Frontal cortex (tissue), 4 donors: ENCODE measurements at places on chromosomes 11 and 22.
A peak's percentile ranks its signal among the peaks of the same experiment; 100 is the strongest.

GRCh38 chr11:122074022-122074421, 42.0 kb downstream of the BLID start:
- no peak for DNase-seq

- DNase-seq, result no peak
These were observed 6.2 kb downstream of the CRYAB start for GRCh38 chr11:111905411-111905810.

- DNase-seq, result no peak
These were observed 243.5 kb downstream of the SBF2 start for GRCh38 chr11:10050561-10050960.

GRCh38 chr11:69135420-69136363, 20.0 kb upstream of the SMIM38 start:
- DNase-seq, result no peak

DNA sequence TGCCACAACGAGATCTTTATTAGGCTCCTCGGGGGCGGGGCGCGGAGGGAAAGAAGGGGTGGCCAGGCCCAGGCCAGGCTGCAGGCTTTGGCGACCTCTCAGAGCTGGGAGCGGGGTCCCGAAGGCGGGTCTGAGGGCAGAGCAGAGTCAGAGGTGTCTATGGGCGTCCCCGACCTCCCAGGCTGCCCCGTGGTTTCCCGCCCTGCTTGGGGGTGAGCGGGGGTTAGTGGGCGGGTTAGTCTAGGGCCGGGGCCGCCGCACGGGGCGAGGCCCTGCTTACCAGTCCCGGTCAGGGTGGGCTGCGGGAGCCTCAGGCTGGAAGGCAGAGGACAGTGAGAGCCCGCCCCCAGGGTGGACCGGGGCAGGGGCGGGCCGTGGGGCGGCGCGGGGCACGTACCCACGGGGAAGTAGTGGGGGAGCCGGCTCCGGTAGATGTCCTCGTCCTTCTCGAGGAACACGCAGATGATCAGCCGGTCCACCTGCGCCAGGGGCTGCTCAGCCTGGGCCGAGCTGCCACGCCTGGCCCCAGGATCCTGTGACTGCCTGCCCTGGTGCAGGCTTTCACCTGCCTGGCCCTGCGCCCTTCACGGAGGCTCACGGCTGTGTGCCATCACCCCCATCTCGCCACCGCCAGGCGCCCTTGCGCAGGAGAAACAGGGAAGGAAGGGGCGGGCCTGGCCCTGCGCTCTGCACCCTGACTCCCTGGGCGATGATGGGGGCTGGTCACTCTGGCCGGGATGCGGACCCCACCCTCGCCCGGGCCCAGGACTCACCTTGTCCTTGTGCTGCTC, 12.5 kb downstream of the OTUB1 start:
- no peak for DNase-seq

GRCh38 chr22:35392357-35392756, 7.6 kb upstream of the MCM5 start:
- DNase-seq, result no peak

DNA sequence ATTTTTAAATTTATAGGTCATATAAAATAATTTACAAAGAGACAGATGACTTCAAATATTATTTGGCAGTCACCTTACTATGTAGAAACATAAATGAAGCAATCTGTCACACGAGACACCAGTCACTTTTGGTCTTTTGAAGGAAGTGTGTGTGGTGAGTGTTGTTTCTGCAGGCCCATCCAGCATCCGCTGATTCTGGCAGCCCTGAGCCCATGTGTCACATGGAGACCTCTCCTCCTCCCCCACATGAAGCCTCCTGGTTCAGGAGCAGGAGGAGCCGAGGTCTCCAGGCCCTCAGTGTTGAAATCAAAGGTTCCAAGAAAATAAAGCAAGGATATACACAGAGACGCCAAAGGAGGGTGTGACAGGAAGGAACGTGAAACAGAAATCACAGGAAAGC, 60.1 kb downstream of the ARFGAP3 start:
- no peak for DNase-seq

DNA sequence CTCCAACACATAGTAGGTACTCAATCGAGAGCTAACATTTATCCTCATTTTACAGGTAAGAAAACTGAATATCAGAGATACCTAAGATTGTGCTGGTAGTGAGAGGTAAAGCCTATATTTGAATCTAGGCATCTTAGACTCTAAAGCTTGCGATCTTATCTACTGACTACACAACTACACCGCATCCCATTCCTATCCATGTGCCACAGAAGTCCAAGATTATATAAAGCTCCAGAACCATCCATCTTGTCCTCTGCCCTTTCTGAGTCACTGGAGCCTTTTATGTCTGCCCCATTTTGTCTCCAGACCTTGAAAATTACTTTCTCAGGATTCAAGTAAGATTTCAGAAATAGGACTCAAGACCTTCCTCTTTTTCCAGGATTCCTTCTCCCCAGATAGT, 84.4 kb downstream of the OR5AK2 start:
- no peak for DNase-seq

GRCh38 chr11:133636711-133637355, 104.5 kb upstream of the OPCML start:
- no peak for DNase-seq

- DNase-seq, result no peak
These were observed 66.1 kb downstream of the SCN3B start for GRCh38 chr11:123588117-123588863.

- no peak for DNase-seq
These were observed 11.3 kb downstream of the ABTB2 start for GRCh38 chr11:34346551-34346950.

GRCh38 chr22:46054091-46055073, 77.4 kb upstream of the WNT7B start:
- DNase-seq, result peak; percentile 84

DNA sequence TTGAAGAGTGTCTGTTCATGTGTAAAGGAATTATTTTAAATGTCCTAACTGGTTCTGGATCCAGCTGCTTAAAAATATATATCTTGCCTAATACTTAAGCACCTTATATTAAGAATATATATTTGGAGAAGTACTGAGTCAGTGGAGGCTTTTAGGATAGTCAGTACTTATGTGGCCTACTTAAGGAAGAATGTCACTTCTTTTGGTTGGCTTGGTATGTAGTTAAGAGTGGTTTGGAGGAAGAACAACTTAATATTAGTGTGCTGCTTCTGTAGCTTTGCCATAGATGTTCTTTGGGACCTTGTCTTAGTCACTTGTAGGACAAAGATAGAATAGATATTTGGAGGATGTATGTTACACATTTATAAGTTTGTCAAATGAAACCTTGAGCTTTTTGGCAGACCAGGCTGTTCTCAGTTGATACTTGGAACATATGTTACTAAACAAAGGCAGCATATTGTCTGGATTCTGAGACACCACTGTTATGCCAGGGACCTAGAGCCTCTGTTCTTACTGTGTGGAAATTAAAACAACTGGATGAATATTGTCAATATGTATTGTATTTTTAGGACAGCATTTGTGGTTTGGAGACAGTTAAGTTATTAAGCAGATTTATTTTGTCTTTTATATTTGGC, 4.9 kb downstream of the HIPK3 start:
- no peak for DNase-seq

DNA sequence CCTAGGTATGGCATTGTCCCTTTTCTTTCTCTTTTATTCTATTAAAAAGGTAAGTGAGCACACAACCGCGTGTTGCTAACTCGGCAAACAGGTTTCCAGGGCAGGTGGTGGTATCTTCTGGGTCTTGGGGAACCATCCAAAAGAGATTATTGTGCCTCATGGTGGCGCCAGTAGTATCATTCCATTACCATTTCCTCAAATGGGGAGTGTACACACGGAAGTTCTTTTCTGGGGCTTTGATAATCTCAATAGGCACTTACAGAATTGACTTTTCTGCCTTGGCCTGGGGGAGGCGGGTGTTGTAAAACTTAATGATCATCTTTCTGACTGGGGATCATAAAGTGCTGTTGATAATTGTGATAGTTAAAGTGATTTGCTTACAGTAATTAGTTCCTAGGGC, 234.1 kb downstream of the KIRREL3 start:
- DNase-seq, result no peak

GRCh38 chr11:126140926-126141280, 70.5 kb downstream of the RPUSD4 start:
- peak; percentile 47 for DNase-seq

- DNase-seq, result no peak
These were observed 83.0 kb upstream of the SHANK2 start for GRCh38 chr11:71335371-71335770.

DNA sequence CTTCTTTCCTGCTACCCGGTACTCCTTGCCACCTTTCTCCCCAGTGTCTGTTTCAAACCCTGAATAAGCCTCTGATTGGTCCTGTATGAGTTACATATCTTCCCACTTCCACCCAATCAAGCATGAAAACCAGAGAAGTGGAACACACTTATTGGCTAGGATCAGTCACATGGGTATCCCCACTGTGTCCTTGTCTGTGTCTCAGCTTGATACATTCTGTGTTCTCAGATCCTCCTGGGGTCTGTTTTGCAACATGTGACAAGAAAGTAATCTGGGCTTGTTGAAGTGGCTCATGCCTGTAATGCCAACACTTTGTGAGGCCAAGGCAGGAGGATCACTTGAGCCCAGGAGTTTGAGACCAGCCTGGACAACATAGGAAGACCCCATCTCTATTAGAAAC, 23.9 kb downstream of the MCHR1 start:
- DNase-seq, result no peak

GRCh38 chr11:27018902-27019529, 21.6 kb upstream of the BBOX1 start:
- no peak for DNase-seq

- DNase-seq, result no peak
These were observed 195.1 kb downstream of the OPCML start for GRCh38 chr11:133337193-133337592.

DNA sequence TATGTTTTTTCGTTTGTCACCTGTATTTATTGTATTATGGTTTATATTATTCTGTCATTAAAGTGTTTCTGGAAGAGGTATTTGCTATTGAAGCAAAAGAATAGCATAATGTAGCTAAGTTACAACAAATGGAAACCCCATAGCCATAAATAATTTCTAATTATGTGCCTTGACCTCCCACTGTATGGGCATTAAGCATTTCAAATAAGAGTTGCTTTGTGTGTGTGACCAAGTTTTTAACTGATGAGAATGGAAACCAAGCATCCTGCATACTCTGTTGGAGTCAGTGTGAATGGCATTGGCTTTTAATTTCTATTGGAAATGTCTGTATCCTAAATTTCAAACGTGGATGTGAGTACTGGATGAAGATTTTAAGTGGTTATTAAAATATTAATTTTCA, 61.9 kb upstream of the MYO18B start:
- no peak for DNase-seq

DNA sequence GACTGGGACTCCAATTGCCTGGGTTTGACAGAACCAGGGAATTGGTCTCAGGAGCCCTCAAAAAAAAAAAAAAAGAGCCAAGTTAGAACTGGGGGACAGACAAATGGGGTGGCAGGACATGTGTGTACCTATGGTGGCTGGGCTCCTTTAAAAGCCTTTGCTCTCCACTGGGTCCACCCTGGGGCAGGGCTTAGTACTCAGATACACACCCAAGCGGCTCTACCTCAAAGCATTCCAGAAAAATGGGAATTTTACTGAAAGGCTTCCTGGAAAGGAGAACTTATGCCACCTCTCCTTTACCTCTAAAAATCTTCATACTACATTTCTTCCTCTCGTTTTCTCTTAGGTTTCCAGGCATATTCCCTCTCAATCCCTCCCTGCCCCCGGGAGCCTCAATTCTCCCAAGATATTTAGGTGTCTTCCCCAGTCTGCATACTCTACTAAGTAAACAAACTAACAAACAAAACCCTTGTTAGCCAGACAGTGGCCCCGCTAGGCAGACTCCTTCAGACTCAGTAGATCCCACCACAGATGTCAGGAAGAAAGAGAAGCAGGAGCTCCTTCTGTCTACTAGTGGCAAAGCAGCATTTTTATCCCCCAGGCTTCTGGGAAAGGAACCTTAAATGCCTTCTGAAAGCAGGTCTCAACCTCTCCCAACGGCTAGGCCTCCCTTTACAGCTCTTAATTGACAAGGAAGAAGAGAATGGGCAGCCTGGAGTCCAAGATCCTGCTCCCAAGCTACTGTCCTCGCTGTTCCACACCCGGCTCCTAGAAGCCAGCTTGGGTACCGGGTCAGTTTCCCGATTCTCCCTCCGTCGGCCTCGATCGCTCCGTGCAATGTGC, 653 bp downstream of the PCSK7 start:
- no peak for DNase-seq

DNA sequence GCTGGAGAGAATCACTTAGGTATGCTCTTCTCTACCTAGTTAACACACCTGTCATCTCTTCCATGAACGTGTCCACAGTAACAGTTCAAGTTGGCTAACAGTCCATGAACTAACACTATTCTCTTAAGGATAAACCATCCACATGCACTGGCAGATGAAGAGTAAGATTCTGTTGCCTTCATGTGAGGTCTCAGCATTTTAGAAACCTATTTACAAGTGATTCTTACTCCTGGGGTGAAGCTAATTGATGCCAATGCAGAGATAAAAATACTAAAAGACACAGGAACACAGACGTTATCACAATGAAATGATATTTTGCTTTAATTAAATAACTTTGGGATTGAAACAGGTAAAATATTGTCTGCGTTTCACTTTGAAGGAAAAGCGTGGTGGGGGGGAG, 1.3 kb downstream of the LRRC4C start:
- DNase-seq, result no peak

DNA sequence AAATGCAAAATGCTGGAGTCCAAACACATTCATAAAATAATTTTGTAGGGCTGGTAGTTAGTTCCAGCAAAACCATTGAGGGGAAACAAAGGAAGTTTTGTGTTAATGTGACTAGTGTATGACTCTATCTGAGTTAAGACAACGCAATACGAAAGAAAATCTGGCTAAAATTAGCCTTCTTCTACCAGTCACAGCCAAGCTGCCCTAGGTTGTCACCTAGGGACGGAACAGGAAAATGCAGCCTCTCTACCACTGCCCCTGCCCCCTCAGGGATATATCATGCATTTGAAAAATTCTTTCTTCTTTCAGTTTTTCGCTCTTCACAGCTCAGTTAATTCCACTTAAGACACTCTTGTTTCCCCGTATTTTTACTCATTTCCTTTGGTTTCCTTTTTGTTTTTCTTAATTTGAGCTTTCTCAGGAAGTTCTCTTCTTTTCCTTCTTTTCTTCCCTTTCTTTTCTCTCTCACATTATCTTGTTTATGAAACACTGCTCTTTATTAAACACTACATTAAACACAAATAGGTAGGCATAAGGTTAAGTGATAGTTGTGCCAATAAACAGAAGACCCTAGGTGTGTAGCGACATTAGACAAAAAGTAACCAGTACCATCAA, 30.6 kb downstream of the KIRREL3 start:
- no peak for DNase-seq

GRCh38 chr22:48352086-48352911, 1475.4 kb downstream of the BRD1 start:
- no peak for DNase-seq

DNA sequence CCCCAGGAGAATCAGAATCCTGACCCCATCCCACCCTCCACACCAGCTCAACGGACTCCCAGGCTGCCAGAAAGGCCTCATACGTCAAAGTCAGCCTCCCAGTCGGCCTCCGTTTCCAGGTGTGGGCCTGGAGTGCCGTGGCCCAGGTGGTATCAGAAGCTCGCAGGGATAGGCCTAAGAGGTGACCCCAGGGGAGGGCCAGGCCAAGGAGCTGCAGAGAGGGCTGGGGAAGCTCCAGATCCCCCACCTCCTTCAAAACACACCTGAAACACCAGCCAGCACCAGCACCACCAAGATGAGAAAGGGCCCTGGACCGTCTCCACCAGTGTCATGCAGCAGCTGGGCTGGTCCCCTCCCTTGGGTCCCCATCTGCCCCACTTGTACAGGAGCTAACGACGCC, 20.3 kb downstream of the ASCL2 start:
- no peak for DNase-seq

GRCh38 chr11:61777234-61778090, 14.9 kb downstream of the TMEM258 start:
- peak; percentile 85 for DNase-seq
